Activated T-cell treated with anti-CD3 and anti-CD28 coated beads, Interleukin-2, amount 50 U/mL, for 24 hours (primary cell): ENCODE measurements at places on chromosomes 13 and 19.

- no peak for DNase-seq
- H3K4me3 ChIP-seq = no peak overlapping the region
- H3K27me3 ChIP-seq = no peaks in the 10 kb centered on the region
- no peaks in the 10 kb centered on the region for H3K36me3 ChIP-seq
Measured at GRCh38 chr13:36096461-36097416, 34.4 kb downstream of the DCLK1 start.

DNA sequence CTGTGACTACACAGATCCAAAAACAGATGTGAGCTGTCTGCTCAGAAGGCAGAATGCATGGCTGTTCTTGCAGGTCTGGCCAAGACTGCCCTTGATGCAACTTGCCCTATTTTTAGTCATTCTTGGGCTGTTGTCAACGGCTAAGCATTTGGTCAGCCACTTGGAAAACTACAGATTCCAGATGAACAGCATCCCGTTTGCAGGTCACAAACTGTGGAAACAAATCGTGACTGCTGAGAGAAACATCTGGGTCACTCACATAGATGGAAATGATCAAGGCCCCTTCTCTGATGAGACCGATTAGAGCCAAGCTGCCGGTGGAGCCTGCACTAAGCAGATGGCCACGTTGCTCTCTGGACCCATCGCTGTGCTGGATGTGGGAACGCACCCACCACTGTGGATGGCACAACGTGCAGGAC is 15.4 kb upstream of the METTL21C start:
- no peak for DNase-seq
- no peak overlapping the region for H3K27ac ChIP-seq
- no peaks in the 10 kb centered on the region for H3K36me3 ChIP-seq
- no peak overlapping the region for H3K4me3 ChIP-seq
- peaks cover 7% of the 10 kb centered on the region for H3K27me3 ChIP-seq

DNA sequence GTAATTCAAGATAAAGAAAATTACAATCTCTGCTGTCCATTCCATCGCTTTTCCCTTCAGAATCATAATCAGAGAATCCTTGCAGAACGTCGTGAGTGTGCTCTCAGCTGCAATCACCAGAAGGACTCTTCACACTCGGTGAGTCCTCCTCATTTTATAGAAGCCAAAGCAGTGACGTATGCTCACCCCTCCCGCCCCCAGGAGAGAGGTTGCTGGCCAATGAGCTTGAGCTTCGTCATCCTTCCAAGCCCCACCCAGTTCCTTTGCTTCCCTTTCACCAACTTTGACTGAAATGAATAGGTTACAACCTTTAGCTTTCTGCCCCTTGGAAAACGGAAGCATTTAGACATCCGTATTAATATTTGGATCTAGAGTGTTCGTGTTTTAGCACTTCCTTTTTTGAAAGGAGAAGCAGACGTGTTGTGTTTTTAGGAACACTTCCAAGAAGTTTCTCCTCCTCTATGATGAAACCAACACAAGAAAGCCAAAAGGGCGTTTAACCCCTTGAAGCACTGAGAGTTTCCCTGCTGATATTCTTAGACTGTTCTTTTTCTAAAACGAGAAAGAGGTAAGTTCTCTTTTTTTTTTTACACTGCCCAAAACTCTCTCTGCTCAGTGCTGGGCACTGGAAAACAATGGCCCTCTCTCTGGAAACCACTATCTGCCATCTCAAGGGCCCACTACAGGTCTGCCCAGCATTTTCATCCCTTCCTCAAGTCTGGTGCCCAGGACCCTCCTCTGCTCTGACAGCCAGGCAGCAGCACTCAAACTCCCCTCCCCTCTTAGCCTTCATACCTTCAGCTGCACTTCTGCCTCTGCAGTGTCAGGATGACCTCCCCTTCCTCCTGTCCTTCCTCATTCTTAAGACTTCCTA is 44.3 kb upstream of the CEACAM21 start:
- H3K4me1 ChIP-seq = peaks cover 77% of the 10 kb centered on the region
- peak overlapping the region; percentile 82 for H3K4me3 ChIP-seq
- H3K27ac ChIP-seq = peak overlapping the region; percentile 89
- DNase-seq = peak; percentile 81

DNA sequence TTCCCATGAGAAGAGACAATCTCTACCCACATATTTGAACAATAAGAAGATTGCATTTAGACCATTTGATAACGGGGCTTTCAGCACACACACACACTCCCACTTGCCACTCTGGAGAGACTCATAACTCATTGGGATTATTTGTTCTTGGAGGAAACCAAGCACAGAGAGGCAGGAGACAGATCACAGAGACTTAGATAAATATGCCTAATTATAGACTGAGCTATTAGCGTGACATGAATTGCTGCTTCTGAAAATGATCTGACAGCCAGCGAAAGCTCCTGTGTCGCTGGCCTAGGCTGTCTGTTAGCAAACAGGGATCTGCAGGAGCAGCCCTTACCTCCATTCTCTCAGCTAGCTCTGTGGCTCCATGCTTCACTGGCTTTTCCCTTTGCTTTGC is 111.4 kb downstream of the CCNA1 start:
- no peak overlapping the region for H3K4me3 ChIP-seq
- H3K36me3 ChIP-seq = no peaks in the 10 kb centered on the region
- H3K27ac ChIP-seq = no peak overlapping the region

GRCh38 chr13:31807090-31807541 is 67.8 kb downstream of the RXFP2 start:
- DNase-seq = no peak
- H3K4me3 ChIP-seq = no peak overlapping the region
- no peaks in the 10 kb centered on the region for H3K27me3 ChIP-seq
- peaks cover 14% of the 10 kb centered on the region for H3K4me1 ChIP-seq

DNA sequence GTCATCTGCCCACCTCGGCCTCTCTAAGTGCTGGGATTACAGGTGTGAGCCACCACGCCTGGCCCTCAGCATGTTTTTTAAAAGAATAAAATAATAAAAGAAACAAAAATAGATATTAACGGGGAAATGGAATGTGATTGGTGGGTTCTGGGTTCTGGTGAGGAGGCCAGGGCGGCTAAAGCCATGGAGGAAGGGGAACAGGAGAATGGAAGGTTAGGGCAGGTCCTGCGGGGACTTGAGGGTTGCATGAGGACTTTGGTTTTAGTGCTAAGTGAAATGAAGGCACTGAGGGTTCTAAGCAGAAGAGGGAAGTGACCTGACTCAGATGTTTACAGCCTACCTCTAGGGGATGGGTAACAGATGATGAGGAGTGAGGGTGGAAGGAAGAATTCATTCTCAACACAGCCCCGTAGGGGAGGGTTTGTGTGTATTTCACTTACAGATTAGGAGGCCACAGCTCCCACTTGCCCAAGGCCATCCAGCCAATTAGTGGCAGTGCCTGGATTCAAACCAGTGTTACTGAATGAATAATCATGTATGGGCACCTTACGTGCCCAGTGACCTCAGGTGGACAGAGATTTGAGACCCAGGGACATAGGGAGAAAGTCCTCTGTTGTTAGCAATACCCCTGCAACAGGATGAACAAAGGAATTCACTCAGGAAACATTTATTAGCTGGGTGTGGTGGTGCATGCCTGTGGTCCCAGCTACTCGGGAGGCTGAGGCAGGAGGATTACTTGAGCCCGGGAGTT is 6.7 kb upstream of the MRPL4 start:
- no peaks in the 10 kb centered on the region for H3K36me3 ChIP-seq
- no peak overlapping the region for H3K4me3 ChIP-seq
- no peaks in the 10 kb centered on the region for H3K27me3 ChIP-seq
- no peak overlapping the region for H3K27ac ChIP-seq
- H3K4me1 ChIP-seq = peaks cover 3% of the 10 kb centered on the region
- DNase-seq = no peak

GRCh38 chr13:46855166-46855565 is 41.7 kb downstream of the HTR2A start:
- no peak overlapping the region for H3K27ac ChIP-seq
- H3K27me3 ChIP-seq = peaks cover 14% of the 10 kb centered on the region
- H3K4me1 ChIP-seq = no peaks in the 10 kb centered on the region
- no peak overlapping the region for H3K4me3 ChIP-seq
- DNase-seq = no peak

DNA sequence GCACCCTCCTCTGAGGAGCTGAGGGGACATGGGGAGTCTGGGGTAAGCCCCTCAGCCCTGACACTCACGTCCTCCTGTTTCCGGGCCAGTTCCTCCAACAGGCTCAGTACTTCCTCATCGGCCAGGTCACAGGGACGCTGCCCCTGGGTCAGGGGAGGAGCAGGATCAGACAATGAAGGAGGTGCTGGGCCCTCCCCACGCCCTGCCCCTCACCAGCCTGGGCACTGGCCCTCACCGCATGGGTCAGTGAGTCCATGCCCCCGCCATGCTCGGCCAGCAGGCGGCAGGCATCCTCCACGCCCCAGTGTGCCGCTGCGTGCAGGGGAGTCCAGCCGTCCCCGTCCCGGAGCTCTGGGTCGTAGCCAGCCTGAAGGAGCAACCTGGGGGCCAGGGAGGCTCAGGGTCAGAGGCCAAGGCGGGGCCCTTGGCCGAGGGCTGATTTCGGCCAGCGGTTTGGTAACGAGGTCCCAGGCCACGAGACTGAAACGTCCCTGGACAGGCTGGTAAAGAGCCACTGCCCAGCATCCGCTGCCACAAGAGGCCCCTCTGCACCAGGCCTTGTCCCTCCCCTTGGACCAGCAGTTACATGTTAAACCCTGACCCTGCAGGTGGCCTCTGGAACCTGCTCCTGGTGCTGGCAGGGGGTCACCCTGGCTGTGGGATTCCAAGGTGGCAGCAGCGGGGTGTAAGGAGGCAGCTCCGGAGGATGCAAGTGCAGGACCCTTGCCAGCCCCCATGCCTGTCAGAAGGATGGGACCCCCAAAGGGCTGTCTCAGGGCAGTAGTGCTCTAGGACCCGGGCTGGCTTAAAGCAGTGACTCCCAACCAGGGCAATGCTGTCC is 18.5 kb downstream of the PPP1R12C start:
- H3K27me3 ChIP-seq = no peaks in the 10 kb centered on the region
- DNase-seq = no peak
- H3K4me3 ChIP-seq = no peak overlapping the region
- no peak overlapping the region for H3K27ac ChIP-seq
- peaks cover 60% of the 10 kb centered on the region for H3K36me3 ChIP-seq

GRCh38 chr19:49200238-49200862 is 42.8 kb downstream of the TRPM4 start:
- no peaks in the 10 kb centered on the region for H3K36me3 ChIP-seq
- no peak overlapping the region for H3K4me3 ChIP-seq
- peaks cover 3% of the 10 kb centered on the region for H3K27me3 ChIP-seq
- H3K4me1 ChIP-seq = no peaks in the 10 kb centered on the region

- no peaks in the 10 kb centered on the region for H3K36me3 ChIP-seq
- DNase-seq = no peak
- no peak overlapping the region for H3K27ac ChIP-seq
- H3K27me3 ChIP-seq = peaks cover 30% of the 10 kb centered on the region
Measured at GRCh38 chr13:94956417-94957110, 244.2 kb upstream of the SOX21 start.

- H3K4me3 ChIP-seq = no peak overlapping the region
- DNase-seq = no peak
- peaks cover 2% of the 10 kb centered on the region for H3K4me1 ChIP-seq
Measured at GRCh38 chr13:112465251-112466131, 89.3 kb downstream of the SPACA7 start.

GRCh38 chr19:43625918-43626579 is 6.6 kb upstream of the ZNF428 start:
- no peak overlapping the region for H3K4me3 ChIP-seq
- H3K36me3 ChIP-seq = no peaks in the 10 kb centered on the region
- DNase-seq = no peak
- peaks cover 15% of the 10 kb centered on the region for H3K27me3 ChIP-seq
- peaks cover 17% of the 10 kb centered on the region for H3K4me1 ChIP-seq

DNA sequence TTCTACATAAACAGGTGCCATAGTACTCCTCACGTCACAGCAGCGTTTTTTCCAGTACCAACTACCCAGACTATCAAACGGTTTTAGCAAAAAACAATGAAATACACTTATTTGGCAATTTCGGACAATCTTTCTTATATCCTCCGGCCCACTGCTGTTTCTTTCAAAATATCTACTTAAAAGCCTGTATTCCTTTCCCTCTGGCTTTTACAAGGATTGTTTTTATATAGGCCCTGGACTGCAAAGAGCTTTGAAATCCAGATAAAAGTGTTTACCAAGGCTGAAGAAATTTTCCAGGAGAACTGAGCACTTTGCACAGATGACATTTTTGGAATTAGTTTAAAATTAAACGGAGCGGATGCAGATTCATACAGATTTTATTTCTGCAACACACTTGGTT is 255.9 kb upstream of the STARD13 start:
- H3K36me3 ChIP-seq = peaks cover 7% of the 10 kb centered on the region
- DNase-seq = no peak
- peaks cover 53% of the 10 kb centered on the region for H3K4me1 ChIP-seq
- H3K4me3 ChIP-seq = peak overlapping the region; percentile 82

- H3K27ac ChIP-seq = peak overlapping the region; percentile 98
- H3K36me3 ChIP-seq = peaks cover 42% of the 10 kb centered on the region
- DNase-seq = no peak
- H3K4me1 ChIP-seq = peaks cover 55% of the 10 kb centered on the region
Measured at GRCh38 chr19:24033963-24034342, 53.0 kb upstream of the ZNF254 start.

GRCh38 chr19:35704218-35704617 is at the start of gene ZBTB32:
Gene ZBTB32 (plus strand): TSS chr19:35704558. CDS start chr19:35714627, 10,069 bp downstream.
- peaks cover 3% of the 10 kb centered on the region for H3K36me3 ChIP-seq
- H3K27ac ChIP-seq = no peak within 1 kb of the TSS
- peaks cover 17% of the 10 kb centered on the region for H3K4me1 ChIP-seq
- no peak for DNase-seq
- H3K4me3 ChIP-seq = no peak within 1 kb of the TSS

GRCh38 chr13:44022196-44022595 is 142.5 kb downstream of the LACC1 start:
- no peaks in the 10 kb centered on the region for H3K36me3 ChIP-seq
- DNase-seq = no peak
- H3K27ac ChIP-seq = no peak overlapping the region
- H3K4me3 ChIP-seq = no peak overlapping the region
- no peaks in the 10 kb centered on the region for H3K4me1 ChIP-seq

DNA sequence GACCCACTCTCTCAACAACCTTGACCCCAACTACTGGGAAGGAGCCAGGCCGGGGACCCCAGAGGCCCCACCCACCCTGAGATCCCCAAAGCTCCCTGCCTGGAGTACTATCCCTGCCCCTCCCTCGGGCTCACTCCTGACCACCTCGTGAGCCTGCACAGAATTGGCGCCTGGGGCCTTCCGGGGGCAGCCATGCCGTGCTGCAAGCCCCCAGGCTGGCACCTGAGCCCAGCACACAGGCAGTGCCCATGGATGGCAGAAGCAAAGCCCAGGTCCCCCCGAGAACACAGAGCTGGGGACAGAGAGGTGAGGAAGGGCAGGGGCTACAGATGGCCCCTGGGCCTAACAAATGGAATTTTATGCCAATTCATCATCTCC is 13.9 kb downstream of the LSM4 start:
- no peaks in the 10 kb centered on the region for H3K27me3 ChIP-seq
- H3K36me3 ChIP-seq = peaks cover 94% of the 10 kb centered on the region
- peaks cover 41% of the 10 kb centered on the region for H3K4me1 ChIP-seq
- no peak overlapping the region for H3K4me3 ChIP-seq
- H3K27ac ChIP-seq = peak overlapping the region; percentile 47

GRCh38 chr19:31517224-31518180 is 168.3 kb upstream of the TSHZ3 start:
- DNase-seq = no peak
- H3K27ac ChIP-seq = no peak overlapping the region
- H3K27me3 ChIP-seq = peaks cover 3% of the 10 kb centered on the region
